Hematopoietic multipotent progenitor cell treated with erythropoietin and hydrocortisone succinate and interleukin-3 and kit ligand, for 17 days (in vitro differentiated cells): ENCODE measurements at places on chromosomes 16 and 17.
A peak's percentile ranks its signal among the peaks of the same experiment; 100 is the strongest.

- DNase-seq: no peak
Observed at GRCh38 chr16:63913290-63913689, 1208.6 kb downstream of the CDH11 start.

DNA sequence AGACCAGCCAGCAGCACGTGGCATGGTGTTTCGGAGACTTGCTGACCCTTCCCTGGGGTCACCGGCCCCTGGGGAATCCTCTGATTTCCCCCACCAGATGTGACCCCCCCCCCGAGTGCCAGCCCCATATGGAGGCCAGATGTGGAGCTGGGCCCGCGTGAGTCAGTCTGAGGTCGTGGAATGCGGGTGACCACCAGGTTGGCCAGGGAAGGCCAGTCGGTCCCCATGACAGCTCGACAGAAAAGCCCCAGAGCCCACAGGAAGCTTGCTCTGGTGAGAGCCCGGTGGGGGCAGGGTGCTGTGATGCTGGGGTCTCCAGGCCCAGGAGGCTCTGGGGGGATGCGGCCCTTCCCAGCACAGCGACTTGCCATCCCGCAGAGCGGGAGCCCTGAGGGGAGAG lies 209.0 kb downstream of the NTN1 start:
- no peak for DNase-seq

DNA sequence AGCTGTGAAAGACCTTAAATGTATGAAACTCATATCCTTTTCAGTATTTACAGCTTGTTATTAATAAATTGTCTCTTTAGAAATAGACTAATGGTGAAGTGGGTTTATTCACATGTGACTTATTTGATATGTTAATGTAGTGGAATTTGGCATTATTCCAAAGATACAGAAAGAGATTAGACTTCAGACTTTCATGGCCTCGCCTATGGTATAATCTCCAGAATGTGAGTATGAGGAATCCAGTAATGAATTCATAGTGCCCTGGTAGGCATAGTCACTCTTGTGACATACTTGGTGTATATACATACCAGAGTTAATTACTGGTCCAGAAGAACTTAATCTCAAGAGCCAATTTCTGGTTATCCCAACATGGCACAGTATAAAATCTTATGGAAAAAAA lies 72.7 kb downstream of the OMG start:
- no peak for DNase-seq

- no peak for DNase-seq
Observed at GRCh38 chr17:80605326-80606066, 60.9 kb downstream of the RPTOR start.

DNA sequence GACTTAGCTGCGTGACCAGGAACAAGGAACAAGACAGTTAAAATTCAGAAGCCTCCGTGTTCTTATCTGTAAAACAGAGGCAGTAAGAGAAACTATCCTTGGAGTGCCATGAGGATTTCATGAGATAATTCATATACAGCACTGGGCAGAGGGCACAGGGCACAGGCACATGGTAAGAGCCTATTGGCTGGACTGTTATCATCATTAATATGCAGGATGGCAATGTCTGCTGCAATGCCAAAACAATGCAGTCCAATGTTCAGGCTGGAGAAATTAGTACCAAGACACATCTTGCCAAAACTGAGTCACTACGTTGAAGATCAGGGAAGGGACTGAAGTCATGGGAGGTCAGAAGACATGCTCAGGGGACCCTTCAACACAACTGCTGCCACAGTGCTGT lies 13.6 kb downstream of the CDRT4 start:
- DNase-seq: no peak

- DNase-seq: no peak
Observed at GRCh38 chr16:24810951-24811843, 34.6 kb upstream of the SLC5A11 start.

- no peak for DNase-seq
Observed at GRCh38 chr16:56841659-56842058, 23.3 kb upstream of the SLC12A3 start.

- no peak for DNase-seq
Observed at GRCh38 chr17:20998571-20999043, 44.2 kb downstream of the USP22 start.

- no peak for DNase-seq
Observed at GRCh38 chr17:49402706-49403105, 12.0 kb downstream of the PHB1 start.

DNA sequence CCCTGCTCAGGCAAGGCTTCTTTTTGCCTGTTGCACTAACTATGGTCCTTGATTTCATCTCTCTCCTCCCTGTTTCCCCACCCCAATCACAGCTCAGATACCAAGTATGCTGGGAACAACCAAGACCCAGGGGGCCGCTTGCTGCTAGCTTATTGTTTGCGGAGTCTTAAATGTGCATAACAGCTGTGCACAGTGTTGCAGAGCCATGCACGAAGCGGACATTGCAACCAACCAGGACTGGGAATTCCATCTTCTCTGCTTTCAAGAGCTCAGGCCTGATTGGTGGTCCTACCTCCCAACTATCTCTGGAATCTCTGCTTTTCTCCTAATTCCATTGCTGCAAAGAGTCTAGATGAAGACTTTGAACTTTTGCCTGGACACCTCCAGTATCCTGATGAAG lies 281.3 kb upstream of the TNRC6C start:
- no peak for DNase-seq

DNA sequence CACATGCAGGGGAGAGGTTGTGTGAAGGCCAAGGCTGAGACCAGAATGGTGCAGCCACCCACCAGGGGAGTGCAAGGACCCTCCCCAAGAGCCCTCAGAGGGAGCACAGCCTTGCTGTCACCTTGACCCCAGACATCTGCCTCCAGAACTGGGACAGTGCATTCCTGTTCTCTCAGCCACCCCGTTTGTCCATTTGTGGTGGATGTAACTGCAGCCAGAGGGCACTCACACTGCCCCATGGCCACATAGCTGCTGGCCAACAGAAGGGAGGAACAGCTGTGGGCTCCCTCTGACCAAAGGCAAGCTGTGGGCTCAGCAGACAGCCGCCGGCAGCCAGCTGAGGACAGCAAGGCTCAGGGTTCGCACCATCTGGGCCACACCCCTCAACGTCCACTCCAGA lies 49.8 kb upstream of the KLHDC4 start:
- no peak for DNase-seq

DNA sequence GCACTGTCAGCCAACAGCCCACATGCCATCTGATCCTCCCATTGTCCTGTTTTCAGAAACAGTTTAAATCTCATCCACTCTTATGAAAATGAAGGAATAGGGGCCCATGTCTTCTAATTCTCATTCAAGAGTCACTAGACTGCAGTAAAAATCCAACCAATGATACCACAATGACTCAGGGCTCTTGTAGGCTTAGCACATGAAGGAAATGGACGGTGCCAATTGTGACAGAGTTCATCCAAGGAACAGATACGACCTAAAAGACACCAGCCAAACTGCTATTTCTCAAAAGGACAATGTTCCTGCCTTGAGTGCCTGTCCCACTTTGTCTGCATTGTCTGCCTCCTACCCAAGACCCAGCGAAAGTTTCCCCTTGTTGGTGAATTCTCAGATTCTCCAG lies 204.8 kb upstream of the COX10 start:
- DNase-seq: no peak

GRCh38 chr16:83530293-83530692 lies 277.5 kb upstream of the HSBP1 start:
- DNase-seq: no peak

DNA sequence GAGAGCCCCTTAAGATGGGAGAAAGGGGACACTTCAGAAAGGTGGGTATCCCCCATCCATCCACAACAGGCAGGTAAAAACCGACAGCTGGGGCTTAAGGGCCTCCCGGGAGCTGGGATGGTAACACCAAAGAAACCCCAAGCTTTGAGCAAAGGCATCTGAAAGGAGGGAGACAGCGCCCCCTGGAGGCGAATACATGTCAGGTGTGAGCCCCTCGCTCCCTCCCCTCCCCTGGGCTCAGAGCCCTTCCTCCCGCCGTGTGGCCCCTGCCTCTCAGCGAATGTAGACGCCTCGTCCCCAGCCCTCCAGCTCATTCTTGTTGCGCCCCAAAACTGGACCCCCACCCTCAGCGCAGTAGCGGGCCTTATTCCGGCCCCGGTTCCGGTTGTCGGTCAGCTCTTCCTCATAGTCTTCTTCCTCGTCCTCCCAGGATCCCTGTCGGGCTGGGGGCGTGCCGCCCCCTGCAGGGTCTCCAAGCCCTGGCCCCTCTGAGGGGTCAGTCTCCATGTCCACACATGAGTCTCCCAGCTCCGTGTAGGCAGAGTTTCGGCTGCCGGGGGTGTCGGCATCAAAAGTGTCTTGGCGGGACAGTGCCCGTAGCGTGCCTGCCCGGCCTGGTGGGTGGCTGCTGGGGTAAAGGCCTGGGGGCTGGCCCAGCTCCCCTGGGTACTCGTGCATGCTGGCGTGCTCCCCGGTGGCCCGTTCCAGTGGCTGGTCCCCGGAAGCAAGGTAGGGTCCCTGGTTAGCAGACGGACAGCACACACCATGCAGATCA lies 9.1 kb upstream of the ARL5C start:
- DNase-seq: peak; percentile 74

- DNase-seq: no peak
Observed at GRCh38 chr16:9660898-9661297, 521.3 kb downstream of the GRIN2A start.

DNA sequence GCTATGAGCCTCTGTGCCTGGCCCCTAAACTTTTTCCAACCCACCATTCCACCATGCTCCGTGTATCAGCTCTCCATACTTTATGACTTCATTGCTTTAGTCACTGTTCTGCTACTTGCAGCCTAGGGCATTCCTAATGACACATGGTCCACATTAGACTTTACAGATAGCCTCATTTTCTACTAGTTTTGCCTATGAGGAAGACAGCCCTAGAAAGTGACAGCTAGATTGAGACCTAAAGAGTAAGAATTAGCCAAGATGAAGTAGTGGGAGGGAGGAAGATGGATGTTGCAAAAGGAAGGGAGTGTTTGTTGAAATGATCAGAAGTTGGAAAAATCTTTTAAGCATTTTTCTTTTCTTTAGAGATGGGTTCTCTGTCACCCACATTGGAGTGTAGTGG lies 11.0 kb downstream of the C16orf54 start:
- DNase-seq: no peak

GRCh38 chr16:8958344-8959167 lies 5.2 kb downstream of the USP7 start:
- DNase-seq: peak; percentile 54
